ENCODE measurements at places on chromosomes 1 and 21.
A peak's percentile ranks its signal among the peaks of the same experiment; 100 is the strongest.

GRCh38 chr1:222084996-222085395 is 343.1 kb upstream of the DUSP10 start:
- DNase-seq, result no peak

GRCh38 chr1:242784084-242784483 is 259.6 kb upstream of the PLD5 start:
- no peak for DNase-seq

- DNase-seq, result no peak
Measured at GRCh38 chr1:150529017-150529416, 13.5 kb downstream of the FALEC start.

- DNase-seq, result peak; percentile 44
Measured at GRCh38 chr1:55472784-55473183, 257.6 kb upstream of the USP24 start.

DNA sequence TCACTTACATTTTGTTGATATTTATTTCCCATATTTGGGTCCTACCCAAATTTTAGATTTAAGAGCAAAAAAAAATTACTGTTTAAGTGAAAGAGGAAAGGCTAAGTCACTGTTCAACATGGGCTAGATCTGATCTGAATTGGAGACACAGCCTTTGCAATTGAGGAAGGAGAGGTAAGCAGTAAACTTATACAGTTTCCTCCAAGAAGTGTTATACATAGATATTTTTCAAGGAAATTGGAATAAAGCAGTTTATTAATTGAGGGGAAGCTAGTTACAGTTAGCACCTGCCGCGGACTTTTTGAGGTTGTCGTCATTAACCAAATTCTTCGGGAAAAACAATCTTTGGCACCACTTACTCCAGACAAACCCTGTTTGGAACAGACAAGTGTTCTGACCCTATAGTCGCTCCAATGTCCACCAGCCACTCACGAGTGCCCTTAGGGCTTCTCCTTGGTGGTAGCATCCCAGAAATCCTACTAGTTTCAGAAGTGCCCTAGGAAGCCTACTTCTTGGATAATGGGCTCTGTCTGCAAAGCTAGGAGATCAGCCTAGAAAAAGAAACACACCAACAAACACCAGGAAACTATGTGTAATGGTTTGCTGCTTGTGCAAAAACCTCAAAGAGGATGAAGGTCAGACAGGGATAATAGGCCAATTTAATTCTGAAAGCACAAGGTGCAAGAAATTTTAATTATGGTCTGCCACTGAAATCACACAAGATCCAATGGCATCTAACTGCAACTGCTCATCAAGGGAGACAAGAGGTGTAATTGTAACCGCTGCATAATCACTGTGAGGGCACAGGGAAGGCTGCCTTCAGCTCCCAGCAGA is 2.5 kb downstream of the WLS start:
- DNase-seq, result no peak

DNA sequence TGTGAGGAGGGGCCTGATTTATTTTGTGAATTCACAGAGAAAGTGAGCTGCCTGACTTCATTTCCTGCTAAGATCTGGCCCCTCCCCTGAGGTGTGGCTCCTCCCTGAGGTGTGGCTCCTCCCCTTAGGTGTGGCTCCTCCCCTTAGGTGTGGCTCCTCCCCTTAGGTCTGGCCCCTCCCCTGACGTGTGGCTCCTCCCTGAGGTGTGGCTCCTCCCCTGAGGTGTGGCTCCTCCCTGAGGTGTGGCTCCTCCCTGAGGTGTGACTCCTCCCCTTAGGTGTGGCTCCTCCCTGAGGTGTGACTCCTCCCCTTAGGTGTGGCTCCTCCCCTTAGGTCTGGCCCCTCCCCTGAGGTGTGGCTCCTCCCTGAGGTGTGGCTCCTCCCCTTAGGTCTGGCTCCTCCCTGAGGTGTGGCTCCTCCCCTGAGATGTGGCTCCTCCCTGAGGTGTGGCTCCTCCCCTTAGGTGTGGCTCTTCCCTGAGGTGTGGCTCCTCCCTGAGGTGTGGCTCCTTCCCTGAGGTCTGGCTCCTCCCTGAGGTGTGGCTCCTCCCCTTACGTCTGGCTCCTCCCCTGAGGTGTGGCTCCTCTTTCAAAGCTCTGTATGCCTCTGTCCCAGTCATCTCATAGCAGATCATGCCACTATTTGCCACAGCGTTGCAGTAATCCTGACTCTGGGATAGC is 26.9 kb upstream of the LRRC3 start:
- DNase-seq, result peak; percentile 10

DNA sequence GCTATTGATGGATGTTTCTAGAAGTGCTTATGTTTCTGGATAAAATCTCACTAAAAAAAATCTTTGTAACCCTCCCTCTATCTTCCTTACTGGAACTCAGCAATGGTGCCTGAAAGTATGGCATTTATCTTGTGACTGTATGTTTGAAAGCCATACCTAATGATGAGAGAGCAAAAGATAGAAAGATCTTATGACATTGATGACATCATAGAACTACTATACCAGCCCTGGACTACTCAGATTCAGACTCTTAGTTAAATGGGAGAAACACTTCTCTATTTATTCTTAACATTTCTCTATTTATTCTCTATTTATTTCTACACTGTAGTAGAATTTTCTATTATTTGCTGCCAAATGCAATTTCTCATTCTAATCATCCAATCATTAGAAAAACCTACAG is 32.7 kb upstream of the SYCP1 start:
- DNase-seq, result no peak

GRCh38 chr1:1013922-1014648 is 788 bp downstream of the ISG15 start:
- no peak for DNase-seq

DNA sequence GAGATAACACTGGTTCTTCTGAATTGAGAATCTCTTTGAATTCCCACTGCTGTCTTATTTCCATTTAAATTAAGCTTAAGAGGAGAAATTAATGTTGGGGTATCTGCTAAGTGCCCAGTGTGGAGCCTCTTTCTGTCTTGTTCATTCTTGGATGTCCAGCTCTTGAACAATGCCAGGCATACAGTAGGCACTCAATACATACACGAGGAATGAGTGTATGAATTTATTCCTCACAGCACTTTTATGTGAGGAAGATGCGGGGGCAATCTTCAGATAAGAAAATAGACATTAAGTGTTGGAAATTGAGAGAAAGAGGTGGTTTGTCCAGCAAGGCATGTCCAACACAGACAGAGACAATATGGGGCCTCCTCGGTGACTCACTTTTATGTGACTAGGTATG is 11.8 kb upstream of the ATF3 start:
- no peak for DNase-seq

GRCh38 chr1:11784993-11785769 is 20.6 kb downstream of the MTHFR start:
- DNase-seq, result no peak

DNA sequence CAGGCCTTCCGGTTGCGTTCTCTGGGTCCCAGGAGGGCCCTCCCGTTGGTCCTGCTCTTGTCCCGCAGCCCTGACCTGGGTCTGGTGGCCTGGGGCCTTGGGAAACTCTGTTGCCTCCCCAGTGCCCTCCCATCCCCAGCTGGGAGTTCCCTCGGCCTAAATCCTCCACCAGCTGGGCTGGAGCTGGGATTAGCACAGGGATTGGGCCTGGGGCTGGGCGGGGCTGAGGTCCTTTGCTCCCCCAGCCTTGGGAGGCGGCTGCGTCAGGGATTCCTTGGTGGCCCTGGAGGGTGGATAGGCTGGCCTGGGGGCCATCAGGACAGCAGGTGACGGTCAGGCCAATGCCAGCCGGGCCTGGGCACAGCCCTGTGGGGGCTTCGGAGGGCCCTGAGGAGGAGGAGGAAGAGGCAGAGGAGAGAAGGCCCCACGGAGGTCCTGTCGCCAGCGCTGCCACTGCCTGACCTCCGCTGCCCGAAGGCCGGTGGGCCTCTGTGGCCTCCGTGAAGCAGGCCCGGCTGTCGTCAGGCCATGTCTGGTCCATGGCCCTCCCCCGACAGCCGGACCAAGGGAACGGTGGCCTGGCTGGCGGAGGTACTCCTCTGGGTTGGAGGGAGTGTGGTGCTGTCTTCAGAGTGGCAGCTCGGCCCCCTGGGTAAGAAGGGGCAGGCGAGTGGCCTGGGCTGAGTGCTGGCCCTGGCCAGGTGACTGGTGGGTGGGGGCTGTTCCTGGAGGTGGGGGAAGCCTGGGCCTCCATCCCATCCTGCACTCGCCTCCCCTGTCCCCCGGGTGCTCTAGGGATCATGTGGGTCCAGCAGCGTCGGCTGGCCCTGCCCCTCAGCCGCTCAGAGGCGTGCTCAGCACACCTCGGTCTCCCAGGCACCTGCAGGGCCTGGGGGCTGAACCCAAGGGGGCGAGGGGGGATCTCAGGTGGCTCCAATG is at the start of gene PLCH2:
Gene PLCH2 (plus strand): TSS at position 229 of the 939 bp plus-strand sequence. CDS start 300 bp downstream, at position 529.
- DNase-seq, result no peak

GRCh38 chr1:98351561-98351960 is 310.0 kb upstream of the SNX7 start:
- no peak for DNase-seq

DNA sequence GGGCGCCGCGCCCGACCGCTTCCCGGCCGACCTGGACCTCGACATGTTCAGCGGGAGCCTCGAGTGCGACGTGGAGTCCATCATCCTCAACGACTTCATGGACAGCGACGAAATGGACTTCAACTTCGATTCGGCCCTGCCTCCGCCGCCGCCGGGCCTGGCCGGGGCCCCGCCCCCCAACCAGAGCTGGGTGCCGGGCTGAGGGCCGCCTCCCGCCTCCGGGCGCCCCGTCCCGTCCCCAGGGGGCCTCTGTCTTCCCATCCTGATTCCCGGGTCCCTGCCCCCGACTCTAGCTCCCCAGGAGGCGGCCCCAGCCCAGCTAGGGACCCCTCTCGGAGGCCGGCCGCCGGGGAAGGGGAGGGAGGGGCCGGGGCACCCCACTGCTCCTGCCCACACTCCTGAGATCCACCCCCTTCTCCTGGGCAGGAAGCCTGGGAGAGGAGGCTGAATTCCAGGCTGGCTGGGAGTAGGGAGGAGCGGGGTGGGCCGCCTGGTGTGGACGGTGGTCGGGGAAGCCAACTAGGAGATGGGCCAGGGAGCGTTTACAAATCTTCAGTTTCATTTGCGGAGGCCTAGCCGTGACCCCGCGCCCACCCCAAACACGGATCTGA is 21.4 kb downstream of the FOXO6 start:
- DNase-seq, result peak; percentile 62

DNA sequence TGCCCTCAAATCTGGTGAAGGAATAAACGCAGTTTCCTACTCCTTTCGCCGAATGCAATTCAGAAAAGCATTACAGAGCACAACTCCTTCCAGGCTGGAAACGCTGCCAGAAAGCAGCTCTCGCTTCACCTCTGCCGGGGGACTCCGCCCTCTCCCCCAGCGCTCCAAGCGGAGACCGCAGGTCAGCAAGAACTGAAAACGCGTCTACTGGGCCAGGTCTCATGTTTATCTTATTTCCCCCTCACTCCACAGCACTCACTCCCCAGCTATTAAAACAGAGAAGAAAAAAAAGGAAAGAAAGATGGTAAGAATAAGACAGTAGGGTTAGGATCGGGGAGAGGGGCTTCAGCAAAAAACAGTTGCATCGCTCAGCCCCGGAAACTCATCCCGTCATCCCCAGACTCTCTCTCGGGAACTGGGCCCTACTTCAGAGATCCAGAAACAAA is 833 bp upstream of the RCOR3 start:
- peak; percentile 78 for DNase-seq

GRCh38 chr1:174097426-174097825 is 61.9 kb upstream of the RABGAP1L start:
- no peak for DNase-seq

DNA sequence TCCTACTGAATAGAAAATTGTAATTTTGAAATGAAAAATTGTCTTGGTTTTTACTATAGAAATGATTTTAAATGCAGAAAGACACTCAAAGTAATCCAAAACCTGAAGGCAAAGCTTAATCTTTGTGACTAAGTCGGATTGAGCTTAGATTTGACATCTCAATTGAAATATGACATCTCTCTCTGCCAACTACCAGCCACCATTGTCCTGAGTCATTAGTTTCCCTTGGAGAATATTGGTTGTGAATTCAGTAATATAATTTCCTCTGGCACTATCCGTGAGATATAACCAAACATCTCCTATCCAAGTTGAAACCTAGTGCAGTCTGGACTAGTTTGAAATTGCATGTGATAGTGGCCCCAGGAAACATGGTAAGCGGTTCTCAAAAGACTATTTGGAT is 37.1 kb downstream of the PLA2G4A start:
- DNase-seq, result no peak

- no peak for DNase-seq
Measured at GRCh38 chr1:246923482-246923881, 8.3 kb downstream of the AHCTF1 start.

GRCh38 chr1:208565756-208566440 is 321.7 kb upstream of the PLXNA2 start:
- DNase-seq, result no peak

- peak; percentile 91 for DNase-seq
Measured at GRCh38 chr1:151945725-151946722, 36.7 kb upstream of the THEM4 start.

- DNase-seq, result no peak
Measured at GRCh38 chr1:198680174-198680875, 41.5 kb downstream of the PTPRC start.

DNA sequence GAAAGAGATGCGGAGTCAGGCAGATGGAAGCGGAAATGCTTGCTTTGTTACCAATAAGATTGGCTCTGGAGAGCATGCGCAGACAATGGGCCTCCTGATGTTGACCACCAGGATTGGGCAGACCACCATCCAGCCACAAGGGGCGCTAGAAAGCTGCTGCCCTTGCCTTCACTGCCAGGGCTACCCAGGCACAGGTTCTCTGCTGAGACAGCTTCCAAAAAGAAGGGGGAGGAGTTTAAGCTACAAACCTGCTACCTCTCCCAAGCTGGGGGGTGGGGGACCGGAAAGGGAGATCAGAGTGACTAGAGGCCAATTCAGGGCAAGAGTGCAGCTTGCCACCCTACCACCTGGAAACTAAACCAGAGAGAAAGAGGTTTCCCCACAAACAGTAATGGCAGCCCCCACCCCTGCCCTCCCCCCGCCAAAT is 369.7 kb downstream of the RRAGC start:
- DNase-seq, result no peak

DNA sequence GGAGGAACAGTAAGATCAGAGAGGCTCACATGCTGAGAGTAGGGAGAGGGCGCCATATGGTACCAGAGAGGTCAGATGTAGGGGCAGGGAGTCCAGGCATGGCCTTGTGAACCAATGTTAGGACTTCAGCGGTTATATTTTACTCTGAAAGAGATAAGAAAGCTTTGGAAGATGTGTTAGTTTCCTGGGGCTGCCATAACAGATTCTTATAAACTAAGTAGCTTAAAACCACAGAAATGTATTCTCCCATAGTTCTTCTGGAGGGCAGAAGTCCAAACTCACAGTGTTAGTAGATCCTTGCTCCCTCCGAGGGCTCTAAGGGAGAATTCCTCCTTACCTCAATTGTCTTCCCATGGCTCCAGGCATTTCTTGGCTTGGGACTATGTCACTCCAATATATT is 502.5 kb upstream of the ADGRL2 start:
- no peak for DNase-seq

- no peak for DNase-seq
Measured at GRCh38 chr1:72280711-72281110, 1.6 kb downstream of the NEGR1 start.

DNA sequence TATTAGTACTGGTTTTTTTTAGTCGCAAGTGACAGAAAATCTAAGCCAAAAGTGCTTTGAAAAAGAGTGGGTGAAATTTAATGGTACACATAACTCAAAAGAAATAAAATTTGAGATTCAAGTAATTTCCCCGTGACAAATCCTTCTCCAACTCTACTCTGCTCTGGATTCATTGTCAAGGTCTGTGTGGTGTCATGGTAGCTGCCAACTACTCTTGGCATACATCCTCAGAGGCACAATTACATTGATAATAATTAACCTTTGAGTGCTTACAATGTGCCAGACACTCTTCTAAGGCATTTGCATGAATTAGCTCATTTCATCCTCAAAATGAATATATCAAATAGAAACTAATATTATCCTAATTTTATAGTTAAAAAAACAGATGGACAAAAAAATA is 1153.9 kb upstream of the NCAM2 start:
- no peak for DNase-seq

Measured in breast epithelium (tissue), 4 donors.